ENCODE measurements at places on chromosomes 1 and 21.

DNA sequence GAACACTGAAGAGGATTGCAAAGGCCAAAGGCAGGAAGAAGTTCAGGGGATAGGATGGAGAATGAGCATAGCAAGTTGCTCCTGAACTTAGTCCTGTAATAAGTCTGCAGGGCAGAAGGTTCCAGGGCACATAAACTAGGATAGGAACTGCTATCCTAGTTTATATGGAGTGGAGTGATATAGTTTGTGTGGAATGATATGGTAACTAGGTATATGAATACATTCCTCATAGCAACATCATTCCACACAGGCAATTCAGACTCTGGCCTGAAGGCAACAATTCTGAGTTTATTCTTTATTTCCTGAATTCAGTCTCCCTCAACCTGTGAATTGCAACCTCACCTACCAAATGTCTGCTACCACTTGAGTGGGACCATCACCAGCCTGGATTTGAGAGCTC, 154.9 kb upstream of the GREM2 start:
- no peak for DNase-seq

- DNase-seq: no peak
Observed at GRCh38 chr21:33940881-33941245, 25.3 kb upstream of the ATP5PO start.

DNA sequence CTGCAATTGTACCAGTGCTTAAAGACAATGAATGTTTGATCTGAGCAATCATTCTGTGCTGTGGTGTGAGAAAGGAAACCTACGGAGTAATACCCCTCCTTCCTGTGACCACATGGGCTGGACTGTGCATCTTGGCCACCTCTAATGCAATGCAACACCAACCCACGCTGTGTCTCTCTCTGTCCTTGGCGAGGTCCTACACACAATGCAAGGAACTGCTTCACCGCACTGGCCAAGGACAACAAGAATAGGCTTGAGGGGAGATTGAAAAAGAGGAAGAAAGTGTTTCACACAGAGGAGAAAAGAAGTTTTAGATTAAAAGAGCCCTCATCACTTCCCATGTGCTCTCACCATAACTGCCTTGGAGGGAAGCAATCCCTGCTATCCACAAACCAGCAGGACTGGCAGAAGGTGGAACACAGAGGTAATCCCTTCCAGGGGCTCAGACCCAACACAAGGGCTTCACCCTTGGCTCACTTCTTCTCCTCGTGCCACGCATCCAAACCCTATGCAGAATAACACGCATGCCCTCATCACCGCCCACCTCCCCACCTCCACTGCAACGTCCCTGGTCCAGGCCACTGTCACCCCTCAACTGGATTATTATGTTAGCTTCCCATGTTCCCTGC, 112.5 kb upstream of the ERG start:
- peak; percentile 27 for DNase-seq

DNA sequence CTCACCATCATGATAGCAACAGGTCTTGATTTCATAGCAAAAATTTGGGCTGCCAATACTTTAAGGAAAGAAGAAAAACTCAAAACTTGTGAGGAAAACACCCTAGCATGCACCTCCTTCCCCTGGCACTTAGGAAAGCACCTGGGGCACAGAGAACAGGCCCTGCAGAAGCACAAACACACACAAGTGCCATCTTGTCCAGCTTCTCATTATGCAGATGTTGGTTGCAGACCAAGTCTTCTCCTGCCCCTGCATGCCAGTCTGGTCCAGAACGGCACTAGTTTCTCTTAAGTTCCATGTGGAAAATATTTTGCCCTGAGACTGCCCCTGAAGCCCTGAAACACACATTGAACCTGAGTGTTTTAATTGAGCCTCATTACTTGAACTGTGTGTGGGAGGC, 6.3 kb upstream of the ETV3 start:
- no peak for DNase-seq

DNA sequence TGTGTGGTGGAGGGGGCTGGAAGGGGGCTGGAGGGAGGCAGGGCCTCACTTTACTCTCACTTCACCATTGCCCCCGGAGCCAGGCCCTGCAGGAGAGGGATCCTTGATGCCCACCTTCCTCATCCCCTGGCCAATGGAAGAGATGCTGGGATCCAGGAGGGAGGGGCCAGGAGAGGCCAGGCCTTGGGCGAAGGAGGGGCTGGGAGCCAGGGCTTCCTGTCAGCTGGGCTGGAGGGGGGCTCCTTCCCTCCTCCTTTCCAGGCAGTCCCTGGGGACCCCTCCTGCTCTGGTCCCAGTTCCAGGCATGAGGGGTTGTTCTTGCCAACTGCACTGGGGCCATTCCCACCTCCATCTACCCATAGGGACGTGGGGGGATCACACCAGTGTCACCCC, 5.7 kb downstream of the AHDC1 start:
- no peak for DNase-seq

DNA sequence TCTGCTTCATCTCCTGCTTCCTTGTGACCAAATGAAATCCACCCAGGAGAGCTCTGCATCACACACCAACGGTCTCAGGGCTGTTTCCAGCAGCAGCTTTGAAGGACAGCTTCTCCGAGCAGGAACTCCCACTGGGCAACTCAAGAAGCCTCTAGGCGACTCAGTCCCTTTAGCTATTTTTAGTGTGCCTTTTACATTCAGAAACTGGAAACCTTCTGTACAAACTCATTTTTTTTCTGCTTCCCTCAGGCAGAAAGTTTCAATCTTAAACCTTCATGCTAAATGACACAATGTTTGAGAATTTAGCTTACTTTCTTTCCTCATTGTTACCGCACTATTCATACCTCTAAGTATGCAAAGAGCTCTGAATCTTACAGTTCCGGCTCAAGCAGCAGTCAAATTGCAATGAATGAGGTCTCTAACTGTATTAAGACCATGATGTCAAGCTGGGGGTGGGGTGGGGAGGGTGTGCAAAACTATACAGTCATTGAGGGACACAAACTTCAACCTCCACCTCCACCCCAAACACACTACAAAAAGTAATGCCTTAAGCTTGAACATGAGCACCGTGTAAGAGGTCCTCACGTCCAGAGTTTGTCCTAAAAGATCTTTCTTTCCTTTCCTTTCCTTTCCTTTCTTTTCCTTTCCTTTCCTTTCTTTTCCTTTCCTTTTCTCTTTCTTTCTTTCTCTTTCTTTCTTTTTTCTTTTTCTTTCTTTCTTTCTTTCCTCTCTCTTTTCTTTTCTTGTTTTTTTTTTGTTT, 16.4 kb upstream of the TARBP1 start:
- no peak for DNase-seq

Data from common myeloid progenitor, CD34-positive (primary cell).